ENCODE measurements at places on chromosomes 16 and 17. TPM values are rescaled to one million over a fixed set of nuclear protein-coding genes. Genes with fewer than 3 reads are reported as not detected.

DNA sequence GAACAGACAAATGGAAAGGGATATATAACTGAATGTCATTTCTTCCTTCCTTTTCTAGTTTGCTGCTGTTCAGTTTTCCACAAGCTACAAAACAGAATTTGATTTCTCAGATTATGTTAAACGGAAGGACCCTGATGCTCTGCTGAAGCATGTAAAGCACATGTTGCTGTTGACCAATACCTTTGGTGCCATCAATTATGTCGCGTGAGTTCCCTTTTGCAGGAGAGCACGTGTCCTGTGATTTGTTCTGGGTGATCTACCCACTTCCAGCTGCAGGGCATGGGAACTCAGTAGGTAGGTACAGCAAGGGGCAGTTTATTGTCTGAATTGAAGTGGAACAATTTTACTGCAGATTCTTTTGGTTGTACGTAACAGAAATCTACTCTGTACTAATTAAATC, 8.8 kb downstream of the ITGAL start:
- DNase-seq: no peak

Gene CNP
- total RNA-seq: 64.3 TPM

Gene MYL4
- total RNA-seq: not detected

- no peak for DNase-seq
Observed at GRCh38 chr17:39173526-39174274, 7.7 kb upstream of the ARL5C start.

GRCh38 chr17:82808921-82809905, 30.6 kb downstream of the ZNF750 start:
- no peak for DNase-seq

Gene RHBDF2
- 1.4 TPM for total RNA-seq

- DNase-seq: no peak
Observed at GRCh38 chr17:53837131-53837530, 14.4 kb downstream of the KIF2B start.

Gene UBE2O
- 16.3 TPM for total RNA-seq

DNA sequence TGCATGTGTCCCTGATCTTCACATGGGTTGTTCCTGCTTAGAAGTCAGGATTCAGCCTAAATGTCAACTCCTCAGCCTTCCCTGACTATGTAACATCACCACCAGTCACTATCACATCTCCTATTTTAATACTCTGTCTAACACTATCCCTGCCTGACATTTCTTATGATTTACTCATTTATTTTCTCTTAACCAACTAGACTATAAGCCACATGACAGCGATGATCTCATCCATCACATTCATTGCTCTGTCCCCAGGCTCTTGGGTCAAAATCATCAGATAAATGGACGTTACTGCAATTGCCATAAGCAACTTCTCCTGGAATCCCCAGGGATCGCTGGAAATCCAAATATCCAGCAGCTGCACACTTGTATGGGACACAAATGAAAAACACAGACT, 15.7 kb downstream of the CDRT4 start:
- DNase-seq: no peak

Gene SRL
- total RNA-seq: 0.09 TPM

Gene AANAT
- not detected for total RNA-seq

GRCh38 chr16:17468611-17469010, 2.1 kb downstream of the XYLT1 start:
- DNase-seq: no peak

Measured in fibroblast of the aortic adventitia (primary cell).